ENCODE measurements at places on chromosomes 6 and 20.

GRCh38 chr20:56995149-56995548 lies 271.3 kb downstream of the BMP7 start:
- no peak for DNase-seq

- DNase-seq = peak; percentile 18
Measured at GRCh38 chr6:81708113-81708699, 44.3 kb downstream of the TENT5A start.

DNA sequence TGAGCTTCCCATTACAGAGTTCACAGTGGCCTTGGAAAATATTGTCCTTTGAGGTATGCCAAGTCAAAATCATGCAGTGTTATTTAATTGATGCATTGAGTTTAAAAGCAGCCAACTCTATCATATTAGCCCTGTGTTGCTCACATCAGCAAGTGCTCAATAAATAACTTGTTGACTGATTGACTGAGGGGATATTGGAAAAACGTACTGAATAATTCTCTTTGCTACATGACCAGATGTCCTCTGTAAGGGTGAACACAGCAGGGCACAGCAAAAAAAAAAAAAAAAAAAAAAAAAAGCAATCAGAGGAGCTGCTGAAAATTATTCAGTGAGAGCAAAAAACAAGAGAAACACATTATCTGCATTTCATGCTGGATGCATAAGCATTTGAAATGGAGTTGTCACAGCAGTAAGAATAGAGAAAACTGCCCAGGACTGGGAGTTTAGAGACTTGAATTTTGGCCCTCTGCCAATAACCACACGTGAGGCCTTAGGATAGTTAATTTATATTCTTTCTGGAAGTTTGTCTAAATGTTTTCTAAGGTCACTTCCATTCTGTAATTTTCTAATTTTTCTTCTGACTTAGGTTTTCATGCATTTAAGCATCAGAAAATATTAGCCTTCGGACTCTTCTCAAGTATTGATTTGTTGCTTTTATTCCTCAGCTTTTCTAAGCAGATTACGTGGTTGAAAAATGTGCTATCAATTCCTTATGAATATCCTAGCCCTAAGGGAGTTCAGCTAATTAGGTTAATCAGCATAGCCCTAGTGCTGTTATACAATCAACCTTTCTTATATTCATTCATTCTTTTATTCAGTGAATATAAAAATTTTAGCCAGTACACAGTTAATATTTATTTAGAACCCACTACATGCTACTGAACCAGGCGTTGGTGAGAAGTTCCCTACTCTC lies 246.8 kb upstream of the STXBP5 start:
- no peak for DNase-seq

DNA sequence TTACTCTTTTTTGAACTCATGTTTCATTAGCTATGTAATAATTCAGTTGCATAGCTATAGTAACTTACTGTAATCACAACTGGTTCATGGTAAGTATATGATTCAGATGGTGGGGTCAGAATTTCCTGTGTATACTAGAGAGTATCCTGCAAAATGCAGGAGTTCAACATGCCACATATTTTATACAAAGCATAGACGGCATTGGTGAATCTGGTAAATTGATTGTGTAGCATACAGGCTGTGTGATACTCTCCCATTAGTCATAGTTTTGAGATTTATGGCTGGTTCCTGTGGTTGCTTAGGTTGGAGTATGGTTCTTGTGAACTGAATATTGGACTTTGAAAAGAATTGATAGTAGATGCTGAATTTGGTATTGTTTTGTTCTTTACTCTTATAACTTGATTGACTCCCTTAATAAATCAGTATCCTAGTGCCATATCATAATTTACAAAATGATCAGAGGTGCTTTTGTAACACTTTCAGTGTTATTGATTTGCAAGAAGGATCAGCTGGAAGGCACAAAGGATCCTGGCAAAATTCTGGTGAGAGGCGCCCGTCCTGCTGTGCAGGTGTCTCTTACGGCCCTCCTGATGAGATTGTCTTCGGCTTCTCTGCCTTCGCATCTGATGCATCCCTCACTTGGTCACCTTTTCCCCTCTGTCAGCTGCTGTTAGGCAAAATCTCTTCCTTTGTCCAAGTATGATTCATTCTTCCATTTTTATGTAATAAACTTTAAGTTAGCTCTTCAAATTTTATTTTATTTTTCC lies 22.6 kb downstream of the SNX9 start:
- DNase-seq = no peak

- DNase-seq = no peak
Measured at GRCh38 chr20:54056762-54057639, 13.4 kb downstream of the BCAS1 start.

DNA sequence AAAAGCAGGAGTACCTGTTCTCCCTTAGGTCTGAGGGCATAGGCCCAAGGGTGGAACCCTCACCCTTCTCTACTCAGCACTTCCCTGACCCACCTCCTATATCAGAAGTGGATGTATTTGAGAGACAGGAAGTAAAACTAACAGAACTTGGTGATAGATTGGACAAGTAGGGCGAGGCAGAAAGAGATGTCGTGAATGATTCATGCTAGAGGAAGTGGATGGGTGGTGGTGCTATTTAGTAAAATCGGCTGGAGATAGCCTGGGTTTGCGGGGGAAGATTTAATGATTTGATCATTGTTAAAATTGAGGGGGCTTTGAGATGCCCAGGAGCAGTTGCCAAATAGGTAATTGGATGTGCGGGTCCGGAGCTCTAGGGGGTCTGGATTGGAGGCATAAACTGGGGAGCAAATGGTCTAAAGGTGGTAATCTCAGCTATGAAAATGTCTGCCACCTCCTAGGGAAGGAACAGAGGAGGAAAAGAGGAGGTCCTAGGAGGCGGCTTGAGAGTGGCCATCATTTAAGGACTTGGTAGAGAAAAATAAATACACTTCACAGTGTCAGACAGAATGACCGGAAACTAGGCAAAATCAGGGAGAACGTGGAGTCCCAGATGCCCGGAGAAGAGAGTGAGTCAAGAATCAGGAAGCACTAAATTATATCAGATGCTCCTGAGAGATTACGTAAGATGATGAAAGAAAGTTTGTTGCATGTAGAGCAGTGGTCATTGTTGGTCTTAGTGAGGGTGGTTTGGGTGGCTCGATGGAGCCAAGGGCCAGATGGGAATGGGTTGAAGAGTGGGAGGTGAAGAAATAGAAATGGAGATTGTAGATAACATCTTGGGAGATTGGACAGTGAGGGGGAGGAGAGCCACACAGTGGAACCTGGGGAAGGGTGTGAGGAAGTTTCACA lies 142.0 kb downstream of the CEP57L1 start:
- no peak for DNase-seq

- DNase-seq = no peak
Measured at GRCh38 chr20:2544211-2544610, 7.8 kb downstream of the TMC2 start.

GRCh38 chr6:26284537-26285142 lies 80.4 kb upstream of the BTN3A2 start:
- DNase-seq = peak; percentile 64

- DNase-seq = no peak
Measured at GRCh38 chr20:61454053-61454452, 202.0 kb downstream of the CDH4 start.

- no peak for DNase-seq
Measured at GRCh38 chr6:46733341-46733801, 1.8 kb downstream of the PLA2G7 start.

DNA sequence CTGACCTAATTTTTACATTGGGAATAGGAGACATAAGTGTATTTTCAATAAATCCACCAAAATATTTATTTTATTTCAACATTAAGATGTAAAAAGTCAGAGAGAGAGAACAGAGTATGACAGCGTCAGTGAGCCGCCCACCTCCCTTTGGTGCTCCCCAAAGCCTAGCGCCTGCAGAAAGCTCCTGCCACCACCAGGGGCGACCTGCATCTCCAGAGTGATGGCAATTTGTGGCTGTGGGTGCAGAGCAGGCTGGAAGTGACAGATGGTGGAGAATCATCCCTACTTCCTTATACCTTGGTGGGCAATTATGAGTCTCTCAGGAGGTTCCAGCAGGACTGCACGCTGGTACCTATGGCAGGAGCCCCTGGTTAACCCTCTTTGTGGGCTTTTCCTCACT lies 87.3 kb downstream of the PTPRT start:
- no peak for DNase-seq

GRCh38 chr6:142568857-142569597 lies 267.2 kb downstream of the ADGRG6 start:
- peak; percentile 28 for DNase-seq

DNA sequence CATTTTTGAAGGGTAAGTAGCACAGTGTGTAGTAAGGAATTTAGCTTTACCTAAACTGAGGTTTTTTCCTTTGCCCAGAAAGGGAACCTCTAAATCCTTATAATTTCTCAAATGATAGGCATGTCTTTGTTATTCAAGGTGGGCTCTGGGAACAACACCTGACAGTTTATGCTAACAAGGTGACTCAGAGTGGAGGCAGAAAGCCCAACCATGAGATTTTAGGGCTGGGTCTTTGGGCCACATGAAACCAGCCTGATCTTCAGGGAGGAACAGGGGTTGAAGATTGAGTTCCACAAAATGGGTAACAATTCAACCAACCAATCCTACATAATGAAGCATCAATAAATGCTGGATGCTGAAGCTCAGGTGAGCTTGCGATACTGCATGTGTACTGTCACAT lies 46.6 kb downstream of the PRSS35 start:
- DNase-seq = no peak

DNA sequence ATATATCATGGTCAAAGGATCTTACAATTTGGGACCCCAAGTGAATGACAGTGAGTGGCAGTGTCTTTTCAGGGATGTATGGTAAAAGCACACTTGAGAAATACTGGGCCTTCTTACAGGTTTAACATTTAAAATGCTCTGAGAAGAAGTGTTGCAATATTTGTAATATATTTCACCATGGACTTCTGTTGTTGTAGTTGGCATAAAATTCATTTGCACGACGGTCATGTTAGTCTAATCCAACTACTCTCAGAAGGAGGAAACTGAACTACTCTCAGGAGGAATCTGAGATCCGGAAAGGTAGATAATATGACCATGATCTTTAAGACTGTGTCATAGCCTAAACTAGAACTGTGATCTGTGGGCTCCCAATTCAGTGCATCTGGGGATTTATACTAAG lies 700.1 kb downstream of the HDGFL1 start:
- DNase-seq = no peak

DNA sequence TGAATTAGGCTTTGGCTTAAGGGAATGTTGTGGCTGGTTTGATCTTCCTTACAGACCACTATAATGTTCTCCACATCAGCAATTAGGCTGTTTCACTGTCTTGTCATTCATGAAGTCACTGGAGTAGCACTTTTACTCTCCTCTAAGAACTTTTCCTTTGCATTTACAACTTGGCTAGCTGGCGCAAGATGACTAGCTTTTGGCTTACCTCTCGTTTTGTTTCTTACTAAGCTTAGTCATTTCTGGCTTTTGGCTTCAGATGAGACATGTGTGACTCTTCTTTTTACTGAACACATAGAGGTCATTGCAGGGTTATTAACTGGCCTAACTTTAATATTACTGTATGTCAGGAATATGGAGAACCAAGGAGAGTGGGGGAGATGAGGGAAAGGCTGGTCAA lies 143.2 kb downstream of the PTCHD4 start:
- no peak for DNase-seq

DNA sequence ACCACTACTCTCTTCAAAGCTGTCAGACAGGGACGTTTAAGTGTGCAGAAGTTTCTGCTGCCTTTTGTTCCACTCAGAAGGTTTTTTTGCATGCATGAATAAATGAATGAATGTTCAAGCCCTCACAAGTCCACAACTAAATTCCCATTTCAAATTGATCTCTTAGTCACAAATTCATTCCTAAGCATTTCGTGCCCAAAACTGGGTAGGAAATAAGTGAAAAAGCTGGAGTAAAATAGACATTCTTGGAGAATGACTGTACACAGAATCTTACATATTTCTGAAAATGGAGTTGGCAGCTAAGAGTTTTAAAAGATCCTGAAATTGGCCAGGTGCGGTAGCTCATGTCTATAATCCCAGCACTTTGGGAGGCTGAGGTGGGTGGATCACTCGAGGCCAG lies 117.6 kb downstream of the PERP start:
- DNase-seq = no peak

GRCh38 chr6:93417421-93418013 lies 1.8 kb downstream of the EPHA7 start:
- DNase-seq = peak; percentile 17

DNA sequence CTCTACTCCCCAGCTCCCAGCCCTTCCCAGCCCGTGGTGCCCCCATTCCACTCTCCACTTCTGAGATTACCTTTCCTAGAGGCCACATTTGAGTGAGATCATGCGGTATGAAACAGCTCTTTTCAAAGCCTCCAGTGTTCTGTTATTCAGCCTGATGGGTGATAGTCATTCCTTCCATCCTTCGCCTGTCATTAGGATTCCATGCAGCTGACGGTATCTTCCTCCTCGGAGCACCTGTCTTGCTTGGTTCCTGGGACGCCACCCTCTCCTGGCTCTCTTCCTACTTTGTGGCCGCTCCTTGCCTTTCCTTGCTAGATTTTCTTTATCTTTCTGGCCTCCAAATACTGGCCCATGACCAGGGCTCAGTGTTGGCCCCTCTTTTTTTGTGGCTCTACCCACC lies 137.0 kb downstream of the ARID1B start:
- no peak for DNase-seq

DNA sequence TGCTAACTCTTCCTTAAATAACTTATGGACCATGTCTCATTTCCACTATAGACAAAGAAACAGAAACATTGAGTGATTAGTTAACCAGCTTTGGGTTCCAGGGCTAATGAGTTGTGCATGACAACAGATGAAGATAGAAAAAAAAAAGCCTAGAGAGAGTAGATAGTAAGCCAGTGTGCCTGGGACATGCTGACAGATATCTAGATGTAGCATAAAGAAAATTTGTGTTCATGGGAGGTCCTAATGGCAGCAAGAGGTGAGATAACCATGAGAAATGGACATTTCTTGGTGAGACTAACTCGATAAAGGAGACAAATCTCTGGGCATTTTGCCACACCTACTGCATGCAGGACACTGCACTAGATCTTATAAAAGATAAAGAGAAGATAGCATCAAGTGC lies 2.8 kb upstream of the BTN3A3 start:
- DNase-seq = no peak

DNA sequence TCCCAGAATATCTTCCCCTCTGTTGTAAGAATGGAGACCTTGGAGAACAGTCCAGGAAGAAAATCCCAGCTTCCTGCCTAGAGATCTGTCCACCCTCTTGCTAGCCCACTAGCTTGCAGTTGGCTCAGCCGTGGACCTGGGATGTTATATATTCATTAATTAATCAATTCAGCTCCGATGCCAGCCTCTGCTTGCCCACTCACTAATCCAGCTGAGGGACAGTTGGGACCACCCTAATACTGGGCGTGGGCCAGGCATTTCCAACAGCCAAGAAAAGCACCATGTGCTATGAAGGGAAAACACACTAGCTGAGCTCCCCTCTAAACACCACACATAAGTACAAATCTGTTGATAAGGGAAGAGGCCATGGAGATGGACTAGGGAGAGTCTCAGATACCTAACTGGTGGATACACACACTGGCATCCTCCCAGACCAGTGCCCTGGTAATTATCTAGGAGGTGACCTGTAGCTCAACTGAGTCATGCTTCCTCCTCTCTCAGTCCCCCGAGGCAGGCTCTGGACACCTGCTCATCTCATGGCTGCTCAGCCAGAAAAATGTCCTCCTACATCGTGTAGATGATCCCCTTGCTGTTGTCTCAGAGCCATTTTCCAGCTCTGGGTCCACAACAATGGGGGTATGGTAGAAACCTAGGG lies 78.9 kb downstream of the ANKRD60 start:
- DNase-seq = no peak
